ENCODE measurements at places on chromosomes 7 and 10.

DNA sequence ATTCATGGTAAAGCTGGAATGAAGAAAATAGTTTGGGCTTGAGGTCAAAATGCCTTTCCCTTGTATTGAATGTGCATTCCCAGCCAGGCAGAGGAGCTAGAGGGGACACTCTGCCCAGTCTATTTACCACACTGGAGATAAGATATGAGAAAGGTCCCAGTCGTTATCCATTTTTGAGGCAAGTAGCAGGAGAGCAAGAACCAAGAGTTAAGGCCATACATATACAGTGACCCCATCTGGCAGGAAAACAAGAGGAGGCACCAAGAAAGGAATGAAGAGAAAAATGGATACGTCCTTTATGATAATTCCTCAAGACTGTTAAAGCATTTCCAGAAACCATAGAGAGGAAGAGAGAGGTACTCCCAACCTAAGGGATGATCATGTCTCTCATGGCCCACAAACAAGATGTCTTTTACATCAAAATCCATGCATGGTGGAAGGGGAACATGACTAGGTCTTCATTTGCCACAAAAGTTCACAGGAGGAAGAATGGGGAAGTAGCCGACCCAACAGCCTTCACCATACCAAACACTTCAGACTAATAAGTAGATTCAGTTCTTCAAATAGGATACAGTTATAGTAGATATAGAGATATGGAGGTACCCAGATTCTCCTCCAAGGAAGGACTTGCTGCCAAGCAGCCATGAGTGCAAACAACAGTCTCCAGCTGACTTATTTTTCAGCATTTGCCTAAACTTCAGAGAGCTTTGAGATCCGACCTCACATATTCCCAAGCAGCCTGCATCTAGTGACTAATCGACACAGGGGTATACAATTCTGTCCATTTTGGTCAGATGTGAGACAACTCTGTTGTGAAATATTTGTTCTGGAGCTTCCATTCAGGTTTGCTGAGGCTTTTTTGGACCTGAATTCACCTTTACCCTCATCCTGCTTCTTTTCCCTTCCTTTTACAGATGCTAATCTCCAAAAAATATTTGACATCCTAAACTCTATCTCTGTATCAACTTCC is 61.1 kb upstream of the CCDC71L start:
- DNase-seq: peak; percentile 67

DNA sequence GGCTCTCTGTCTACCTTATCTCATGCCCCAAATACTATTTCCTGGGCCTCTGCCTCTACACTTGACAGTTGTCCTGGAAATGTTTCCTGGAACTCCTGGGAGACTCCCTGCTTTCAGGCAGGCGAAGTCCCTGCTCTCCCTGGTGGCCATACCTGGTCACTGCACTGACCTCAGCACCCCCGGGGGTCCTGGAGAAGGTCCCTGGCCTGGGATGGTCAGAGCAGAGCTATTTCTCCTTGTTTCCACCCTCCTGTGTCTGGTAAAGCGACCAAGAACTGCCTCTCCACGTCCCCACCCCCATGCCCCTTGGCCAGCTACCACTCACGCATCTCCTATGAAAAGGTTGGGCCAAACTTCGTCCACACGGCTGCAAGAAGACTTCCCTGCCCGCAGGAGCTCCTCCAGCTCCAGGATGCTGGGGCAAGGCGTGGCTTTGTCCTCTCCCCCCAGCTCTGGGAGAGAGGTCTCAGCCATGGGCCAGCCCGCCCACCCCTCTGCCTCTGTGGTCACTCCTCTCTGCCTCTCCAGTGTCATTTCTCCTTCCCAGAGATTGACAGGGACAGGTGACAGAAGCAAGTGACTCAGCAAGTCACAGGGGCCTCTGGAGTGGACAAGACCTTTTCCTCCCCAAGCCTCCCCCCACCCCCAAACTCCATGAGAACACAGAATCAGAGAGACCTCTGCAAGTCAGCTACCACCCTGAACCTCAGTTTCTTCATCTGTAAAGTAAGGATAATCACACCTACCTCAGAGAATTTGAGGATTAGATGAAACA is 2.6 kb upstream of the SAMD8 start:
- DNase-seq: peak; percentile 36

GRCh38 chr7:140304191-140304799 is 94.0 kb downstream of the SLC37A3 start:
- peak; percentile 70 for DNase-seq

GRCh38 chr10:109173121-109173520 is 750.2 kb downstream of the XPNPEP1 start:
- no peak for DNase-seq

DNA sequence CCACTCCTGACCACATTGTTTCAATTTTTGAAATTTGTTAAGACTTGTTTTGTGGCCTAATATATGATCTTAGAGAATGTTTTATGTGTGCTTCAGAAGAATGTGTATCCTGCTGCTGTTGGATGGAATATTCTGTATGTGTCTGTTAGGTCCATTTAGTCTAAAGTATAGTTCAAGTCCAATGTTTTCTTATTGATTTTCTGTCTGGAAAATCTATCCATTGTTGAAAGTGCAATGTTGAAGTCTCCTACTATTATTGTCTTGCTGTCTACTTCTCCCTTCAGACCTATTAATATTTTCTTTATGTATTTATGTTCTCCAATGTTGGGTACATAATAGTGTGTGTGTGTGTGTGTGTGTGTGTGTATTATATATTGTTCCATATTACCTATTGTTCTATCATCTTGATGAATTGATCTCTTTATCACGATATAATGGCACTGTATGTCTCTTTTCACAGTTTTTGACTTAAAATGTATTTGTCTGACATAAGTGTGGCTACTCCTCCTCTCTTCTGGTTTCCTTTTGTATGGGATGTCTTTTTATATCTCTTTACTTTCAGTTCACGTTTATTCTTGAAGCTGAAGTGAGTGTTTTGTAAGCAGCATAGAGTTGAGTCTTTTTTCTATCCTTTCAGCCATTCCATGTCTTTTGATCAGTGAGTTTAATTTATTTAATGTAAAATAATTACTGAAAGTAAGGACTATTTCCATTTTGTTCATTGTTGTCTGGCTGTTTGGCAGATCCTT is 61.3 kb downstream of the AKR1D1 start:
- DNase-seq: no peak

DNA sequence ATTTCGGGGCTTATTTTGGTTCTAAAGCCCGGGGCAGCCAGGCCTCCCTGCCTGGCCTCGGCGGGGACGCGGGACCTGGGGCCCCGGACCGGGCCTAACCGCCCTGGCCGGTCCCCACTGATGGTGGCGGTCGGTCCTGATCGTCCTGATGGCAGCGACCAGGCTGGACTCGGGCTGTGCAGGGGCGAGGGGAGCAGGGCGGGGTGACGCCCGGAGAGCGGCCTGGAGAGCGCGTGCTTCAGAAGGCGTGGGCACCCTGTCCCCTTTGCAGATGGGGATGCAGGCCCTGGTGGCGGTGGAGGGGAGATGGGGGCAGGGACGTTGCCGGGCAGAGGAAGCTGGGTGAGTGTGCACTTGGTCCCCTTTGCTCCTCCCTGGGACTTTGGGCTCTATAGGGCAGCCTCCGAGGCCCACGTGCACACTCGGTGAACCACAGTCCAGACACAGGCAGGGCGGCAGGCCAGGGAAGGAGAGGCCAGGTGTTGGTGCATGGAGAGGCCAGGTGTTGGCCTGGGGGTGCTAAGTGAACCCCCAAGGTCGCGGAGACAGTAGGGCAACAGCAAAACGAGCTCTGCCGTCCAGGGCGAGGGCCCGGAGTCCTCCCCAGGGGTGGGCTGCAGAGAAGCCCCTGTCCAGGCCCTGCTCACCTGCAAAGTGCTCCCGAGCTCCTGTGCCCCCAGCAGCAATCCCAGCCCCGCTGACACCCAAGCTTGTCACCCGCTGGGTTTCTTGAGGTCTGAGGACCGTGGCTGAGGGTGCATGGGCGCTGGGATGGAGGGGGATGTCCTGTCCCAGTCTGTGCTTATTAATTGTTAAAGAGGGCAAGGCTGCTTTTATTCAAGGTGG is 42.4 kb upstream of the FAM20C start:
- DNase-seq: peak; percentile 75
